Mucosa of gallbladder (tissue), 1 donor: ENCODE measurements at places on chromosomes 2 and 18.

- DNase-seq: no peak
Observed at GRCh38 chr18:63292831-63293683, 26.5 kb downstream of the BCL2 start.

GRCh38 chr2:200007306-200007705, 51.9 kb downstream of the MAIP1 start:
- no peak for DNase-seq

DNA sequence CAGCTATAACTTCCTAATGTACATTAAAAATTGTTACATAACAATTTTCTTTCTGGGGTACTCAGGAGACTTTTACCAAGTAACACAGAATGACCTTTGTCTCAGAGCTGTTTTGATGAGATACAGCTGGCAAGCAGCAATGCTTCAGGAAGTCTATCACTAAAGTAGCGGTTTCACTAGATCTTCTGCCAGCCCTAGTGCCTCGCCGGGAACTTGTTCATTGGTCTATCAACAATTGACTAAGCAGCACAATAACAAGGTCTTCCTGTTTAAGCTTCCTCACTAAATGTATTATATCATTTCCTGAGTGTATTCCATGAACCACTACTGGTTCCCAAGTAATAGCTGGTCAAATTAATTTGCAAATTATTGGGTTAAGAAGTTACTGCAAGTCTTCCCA, 69.2 kb downstream of the TRIP12 start:
- DNase-seq: no peak

DNA sequence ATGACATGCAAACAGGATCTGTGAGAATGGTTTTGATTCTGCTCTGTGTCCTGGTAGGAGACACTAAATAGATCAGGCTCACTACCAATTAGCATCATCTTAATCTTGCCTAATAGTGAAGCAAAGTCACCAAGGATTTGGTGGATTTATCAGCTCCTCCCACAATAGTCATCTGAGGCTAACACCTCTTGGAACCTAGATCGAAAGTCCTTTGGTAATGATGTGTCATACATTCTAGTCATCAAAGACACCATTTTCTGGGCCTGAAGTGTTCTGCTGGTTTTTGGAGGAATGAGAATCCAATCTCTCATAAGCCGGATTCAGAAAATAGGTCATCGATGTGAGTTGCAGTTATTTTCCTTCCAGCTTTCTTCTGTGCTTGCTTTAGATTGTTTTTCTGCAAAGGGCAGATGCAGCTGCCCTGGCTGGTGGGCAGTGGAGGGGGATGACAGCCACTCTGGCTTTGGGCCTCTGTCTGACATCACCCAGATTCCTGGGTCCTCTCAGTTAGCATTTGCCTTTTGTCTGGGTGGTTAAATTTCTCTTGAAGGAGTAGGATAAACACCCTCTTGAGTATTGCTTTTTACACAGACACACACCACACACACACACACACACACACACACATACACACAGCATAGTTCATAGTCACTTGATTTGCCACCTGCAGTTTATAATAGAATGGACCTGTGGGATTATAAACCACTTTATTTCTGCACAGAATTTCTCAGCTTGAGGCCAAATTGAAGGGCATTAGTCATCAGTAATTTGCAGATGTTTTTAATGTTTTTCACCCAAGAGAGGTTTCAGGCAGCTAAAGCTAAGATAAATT, at the start of gene MYO3B:
Gene MYO3B (plus strand): TSS at position 198 of the 832 bp plus-strand sequence. CDS start 141 bp downstream, at position 339.
- DNase-seq: no peak

GRCh38 chr18:35672897-35673296, 91.4 kb downstream of the GALNT1 start:
- DNase-seq: no peak

DNA sequence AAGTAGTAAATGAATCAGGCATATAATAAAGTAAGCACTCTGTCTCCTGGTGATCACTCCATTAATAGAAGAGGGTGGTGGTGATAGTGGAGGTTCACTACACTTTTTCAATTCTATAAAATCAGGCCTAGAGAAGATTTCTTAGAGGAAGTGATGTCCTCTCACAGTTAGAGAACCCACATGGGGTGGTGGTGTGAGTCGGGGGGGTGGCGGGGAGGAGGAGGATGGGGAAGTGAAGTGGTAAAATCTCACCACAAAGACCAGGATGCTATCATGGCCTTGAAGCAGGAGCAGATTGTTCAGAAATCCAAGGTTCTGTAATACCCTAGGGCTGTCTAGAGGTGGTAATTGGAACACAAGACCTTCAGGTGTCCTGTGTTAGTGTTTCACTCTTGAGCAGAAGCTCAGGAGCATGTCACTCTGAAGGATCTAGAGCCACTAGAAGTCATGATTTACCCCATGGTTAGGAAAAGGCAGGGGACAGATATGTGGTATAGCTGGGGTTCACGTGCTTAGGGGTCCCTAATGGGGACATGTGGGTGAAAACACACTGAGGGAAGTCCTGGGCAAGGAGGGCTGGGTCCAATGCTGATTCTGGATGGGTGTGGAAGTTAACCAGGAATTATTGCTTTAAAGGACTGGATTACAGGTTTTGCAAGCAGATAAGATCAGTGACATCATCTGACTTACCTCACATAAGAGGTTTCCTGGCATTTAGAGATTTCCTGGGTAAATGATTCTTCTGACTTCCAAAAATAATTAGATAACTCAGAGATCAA, 31.0 kb downstream of the RNF125 start:
- peak; percentile 24 for DNase-seq

- no peak for DNase-seq
Observed at GRCh38 chr18:11308499-11308898, 159.1 kb upstream of the PIEZO2 start.

DNA sequence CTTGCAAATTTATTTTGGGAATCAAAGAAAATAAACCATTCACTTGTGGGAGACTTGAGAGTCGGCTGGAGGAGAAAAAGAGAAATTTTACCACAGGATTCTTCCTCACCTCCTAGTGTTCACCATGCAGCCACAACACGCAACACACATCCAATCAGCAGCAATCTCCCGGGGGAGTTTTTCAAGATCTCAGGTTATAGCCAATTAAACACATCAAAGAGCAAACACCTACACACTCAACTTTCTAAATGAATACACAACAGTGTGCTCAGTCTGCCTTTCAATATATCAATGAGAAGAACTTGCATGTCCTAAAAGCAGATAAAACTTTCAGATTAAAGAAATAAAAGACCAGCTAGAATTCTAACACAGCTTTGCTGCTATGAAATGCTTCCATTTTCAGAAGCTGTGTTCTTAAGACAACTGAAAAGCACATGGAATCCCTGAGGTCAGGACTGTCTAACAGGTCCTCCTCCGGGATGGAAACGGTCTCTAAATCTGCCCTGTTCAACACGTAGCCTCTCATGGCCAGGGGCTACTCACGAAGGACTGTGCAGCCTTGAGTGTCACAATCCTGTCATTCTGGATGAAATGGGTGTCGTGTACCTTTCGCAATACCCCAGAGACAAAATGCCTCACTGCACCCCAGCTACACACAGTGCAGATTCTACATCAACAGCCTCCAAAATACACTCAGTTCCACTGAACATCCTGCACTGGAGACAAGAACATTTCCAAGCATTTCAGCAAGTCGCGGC, 84.2 kb downstream of the ZNF516 start:
- no peak for DNase-seq

GRCh38 chr2:46915281-46915810, at the start of gene MCFD2:
Gene MCFD2 (minus strand): TSS chr2:46915806. CDS start chr2:46909171, 6,635 bp downstream.
- DNase-seq: no peak

DNA sequence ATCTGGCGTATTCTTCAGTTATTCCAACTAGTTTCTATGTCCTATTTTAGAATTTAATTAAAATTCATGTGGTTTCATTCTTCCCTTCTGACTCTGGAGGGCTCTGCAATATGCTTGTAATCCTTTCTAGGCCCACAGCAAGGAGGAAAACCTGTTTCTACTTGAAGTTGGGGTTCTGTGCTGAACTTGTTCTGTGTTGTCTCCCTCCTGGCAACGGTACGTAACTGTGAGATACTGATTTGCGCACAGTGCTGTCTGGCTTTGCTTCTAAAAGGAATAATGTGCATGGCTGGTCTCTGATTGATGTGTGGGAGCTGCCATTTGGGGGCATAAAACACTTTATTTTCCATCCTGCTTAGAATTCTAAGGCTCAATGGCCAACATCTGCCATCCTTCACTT, 81.7 kb downstream of the NABP1 start:
- DNase-seq: no peak

GRCh38 chr2:1147873-1148612, 197.4 kb downstream of the SNTG2 start:
- no peak for DNase-seq

GRCh38 chr2:146143971-146144370, 1624.1 kb upstream of the ZEB2 start:
- no peak for DNase-seq

DNA sequence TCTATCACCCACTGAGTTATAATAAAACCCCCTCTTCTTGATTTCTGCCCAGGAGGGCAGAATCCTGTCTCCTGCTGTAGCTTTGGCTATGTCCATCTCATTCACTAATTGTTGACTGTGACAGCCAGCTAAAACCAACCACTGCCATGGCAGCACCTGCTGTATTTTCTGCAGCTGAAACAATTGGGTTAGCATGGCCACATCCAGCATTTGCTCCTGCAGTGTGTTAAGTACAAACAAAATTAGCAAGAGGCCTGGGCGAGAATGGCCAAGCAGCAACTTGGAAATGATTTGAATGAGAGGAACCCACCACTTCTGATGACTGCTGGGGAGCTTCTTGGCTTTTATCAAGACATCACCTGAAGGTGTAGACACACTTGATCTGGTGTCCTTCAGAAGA, 89.4 kb upstream of the LRRTM1 start:
- no peak for DNase-seq

- peak; percentile 73 for DNase-seq
Observed at GRCh38 chr2:217886720-217887309, 116.0 kb downstream of the TNS1 start.

- no peak for DNase-seq
Observed at GRCh38 chr2:17599617-17600016, 59.1 kb downstream of the VSNL1 start.

GRCh38 chr2:40279001-40279400, 172.9 kb downstream of the SLC8A1 start:
- no peak for DNase-seq

DNA sequence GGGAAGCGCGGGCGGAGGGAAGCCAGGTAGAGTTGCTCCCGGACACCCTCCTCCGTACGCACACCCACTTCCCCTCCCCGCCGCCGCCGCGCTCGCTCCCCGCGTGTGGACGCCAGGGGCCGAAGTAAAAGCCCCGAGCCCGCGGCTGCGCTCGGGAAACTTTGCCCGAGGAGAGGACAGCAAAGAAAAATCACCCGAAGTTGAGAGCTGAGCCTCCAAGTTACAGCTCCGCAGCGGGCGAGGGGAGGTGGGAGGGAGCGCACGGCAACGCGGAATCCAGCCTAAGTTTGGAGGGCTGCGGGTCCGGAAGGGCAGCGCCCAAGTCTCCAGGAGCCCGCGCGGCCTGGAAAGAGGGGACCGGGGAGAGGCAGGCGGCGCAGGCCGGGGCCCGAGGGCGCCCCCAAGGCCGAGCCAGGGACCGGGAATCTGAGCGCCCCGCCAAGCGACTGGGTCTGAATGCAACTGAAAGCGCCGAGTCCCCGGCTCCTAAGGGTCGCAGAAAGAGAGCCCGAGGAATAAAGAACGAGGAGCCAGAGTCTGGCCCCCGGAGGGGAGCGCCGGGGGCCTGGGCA, 706 bp upstream of the BCL11A start:
- peak; percentile 26 for DNase-seq

GRCh38 chr18:79476918-79477571, 81.3 kb downstream of the NFATC1 start:
- DNase-seq: no peak

GRCh38 chr2:239264492-239264837, 136.4 kb downstream of the HDAC4 start:
- no peak for DNase-seq

DNA sequence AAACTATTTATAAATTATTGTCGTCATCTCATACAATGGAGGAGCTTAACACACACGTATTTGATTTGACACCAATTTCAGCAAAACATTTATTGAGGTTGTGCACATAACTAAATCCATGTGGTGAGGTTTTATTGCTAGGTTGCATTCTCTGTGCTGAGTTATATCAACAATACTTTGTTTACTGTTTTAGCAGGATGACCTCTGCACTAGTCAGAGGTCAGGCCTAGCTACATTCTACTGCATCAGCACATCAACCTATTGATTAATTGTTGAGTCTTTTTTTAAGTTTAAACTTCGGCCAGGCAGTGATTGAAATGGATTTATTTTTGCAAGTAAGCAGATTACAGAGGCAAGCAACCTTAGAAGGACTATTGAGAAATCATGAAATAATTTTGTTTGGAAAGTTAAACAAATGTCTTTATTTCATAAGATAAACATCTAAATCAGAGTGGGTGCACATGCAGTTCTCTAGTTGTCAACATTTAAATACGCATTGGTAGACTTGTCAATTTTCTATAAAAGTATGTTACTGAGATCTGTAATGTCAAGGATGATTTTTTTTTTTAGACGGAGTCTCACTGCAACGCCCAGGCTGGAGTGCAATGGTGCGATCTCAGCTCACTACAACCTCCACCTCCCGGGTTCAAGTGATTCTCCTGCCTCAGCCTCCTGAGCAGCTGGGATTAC, 75.2 kb upstream of the CD28 start:
- DNase-seq: no peak

DNA sequence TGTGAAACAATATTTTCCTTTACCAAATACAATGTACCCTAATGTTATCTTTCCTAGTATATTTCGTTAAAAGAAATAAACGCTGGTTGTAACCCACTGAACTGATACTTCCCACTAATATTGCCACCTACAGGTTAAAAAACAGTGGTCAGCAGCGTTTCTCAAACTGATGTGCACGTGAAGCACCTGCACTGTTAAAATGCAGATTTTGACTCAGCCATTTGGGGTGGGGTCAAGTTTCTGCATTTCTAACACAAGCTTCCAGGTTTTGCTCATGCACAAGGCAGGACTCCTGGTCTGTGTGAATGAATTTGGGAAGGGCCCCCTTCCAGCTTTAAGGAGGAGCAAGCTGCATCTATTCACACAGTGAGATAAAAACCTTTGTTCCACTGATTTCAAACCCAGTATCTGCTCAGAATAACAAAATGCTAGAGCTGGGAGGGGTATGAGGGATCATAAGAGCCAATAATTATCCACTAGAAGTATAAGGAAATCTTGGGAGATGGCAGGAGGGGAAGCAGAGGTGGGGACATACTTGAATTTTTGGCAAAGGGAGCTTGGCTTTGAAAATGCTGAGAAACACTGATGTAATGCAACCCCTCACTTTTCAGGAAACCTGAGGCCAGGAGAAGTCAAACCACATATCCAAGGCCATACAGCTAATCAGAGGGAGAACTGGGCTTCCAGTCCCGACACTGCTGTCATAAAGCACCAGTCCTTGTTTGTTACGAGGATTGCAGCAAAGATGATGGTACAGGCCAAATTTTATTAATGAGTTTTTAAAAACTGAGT, 116.2 kb downstream of the RBMS1 start:
- DNase-seq: no peak

GRCh38 chr18:49231553-49231952, 228.9 kb downstream of the DYM start:
- no peak for DNase-seq
